Stimulated activated CD4-positive, alpha-beta T cell treated with anti-CD3 and anti-CD28 coated beads, Interleukin-4, amount 100 ng/mL, for 24 hours (primary cell): ENCODE measurements at places on chromosomes 3 and 15.

DNA sequence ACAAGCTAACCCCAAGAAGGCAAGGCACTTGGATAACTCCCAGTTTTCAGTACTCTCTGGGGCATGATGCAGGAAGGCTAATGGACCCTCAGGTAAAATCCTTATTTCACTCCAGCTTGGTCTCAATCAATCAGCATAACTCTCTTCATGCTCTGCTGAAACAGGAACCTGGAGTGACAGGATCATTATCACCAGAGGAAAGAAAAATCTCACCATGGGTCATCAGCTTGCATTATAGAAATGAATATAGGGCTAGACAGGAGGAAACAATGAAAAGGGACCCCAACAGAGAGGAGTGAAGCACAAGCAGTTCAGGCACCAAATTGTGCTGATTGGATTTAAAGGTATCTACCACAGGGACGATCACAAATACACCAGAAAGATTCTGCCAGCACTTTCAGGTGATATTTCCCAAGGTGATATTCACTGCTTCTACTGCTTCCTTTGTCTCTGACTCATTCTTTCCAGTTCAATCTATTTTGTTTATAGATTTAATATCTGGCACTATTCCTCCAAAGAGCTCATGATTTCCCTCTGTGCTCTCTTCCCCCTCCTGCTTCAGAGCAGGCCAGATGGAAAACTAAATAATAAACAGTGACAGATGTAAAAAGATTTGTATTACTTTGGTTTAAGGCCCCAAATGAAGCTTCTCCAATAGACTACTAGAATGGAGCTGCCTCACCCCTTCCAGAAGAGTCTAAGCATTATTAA, 22.9 kb upstream of the THUMPD3 start:
- no peak for DNase-seq

- DNase-seq = no peak
These were observed 70.8 kb downstream of the HOMER2 start for GRCh38 chr15:82881747-82882146.

- no peak for DNase-seq
These were observed 541.3 kb upstream of the KCNMB2 start for GRCh38 chr3:177994976-177995375.

- DNase-seq = peak; percentile 60
These were observed 401.3 kb upstream of the CFAP20DC start for GRCh38 chr3:59450946-59451763.

- DNase-seq = no peak
These were observed 31.9 kb downstream of the TUSC7 start for GRCh38 chr3:116741467-116741866.

GRCh38 chr3:154023148-154023547, 98.0 kb upstream of the ARHGEF26 start:
- DNase-seq = no peak

GRCh38 chr15:101156061-101156460, 95.8 kb downstream of the CHSY1 start:
- DNase-seq = no peak

- no peak for DNase-seq
These were observed 15.9 kb upstream of the SKOR1 start for GRCh38 chr15:67809441-67809840.

- DNase-seq = no peak
These were observed 36.9 kb downstream of the MRPS11 start for GRCh38 chr15:88504445-88504844.

- DNase-seq = no peak
These were observed 62.5 kb downstream of the ALCAM start for GRCh38 chr3:105429034-105429762.

DNA sequence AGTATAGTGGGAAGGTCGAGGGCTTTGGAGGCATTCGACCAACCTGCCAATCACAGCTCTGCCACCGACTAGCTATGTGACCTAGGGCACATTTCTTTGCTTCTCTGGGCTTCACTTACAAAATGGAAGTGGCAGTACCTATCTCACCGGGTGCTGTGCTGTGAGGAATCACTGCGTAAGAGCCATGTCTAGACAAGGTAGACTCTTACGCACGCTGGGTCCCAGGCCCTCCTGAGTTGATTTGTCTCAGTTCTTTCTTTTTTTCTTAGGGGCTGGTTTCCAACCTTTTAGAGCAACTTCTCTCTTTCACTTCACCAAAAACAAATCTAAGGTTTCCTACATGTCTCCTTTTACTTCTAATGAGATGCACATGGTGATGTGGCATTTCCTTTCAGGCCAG, 18.8 kb downstream of the CA12 start:
- DNase-seq = no peak

DNA sequence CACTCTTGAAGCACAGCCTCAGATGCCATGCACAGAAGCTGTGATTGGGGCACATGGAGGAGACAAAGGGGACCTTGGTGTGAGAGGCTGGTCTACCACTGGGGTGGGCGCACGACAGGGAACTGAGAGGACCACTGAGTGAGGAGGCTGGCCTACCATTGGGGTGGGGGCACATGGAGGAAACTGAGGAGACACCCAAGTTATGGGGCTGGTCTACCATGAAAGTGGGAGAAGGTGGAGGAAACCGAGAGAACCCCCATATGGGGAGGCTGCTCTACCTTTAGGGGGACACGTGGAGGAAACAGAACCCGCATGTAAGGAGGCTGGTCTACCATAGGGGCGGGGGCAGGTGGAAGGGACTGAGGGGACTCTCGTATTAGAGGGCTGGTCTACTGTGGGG, 153.4 kb downstream of the FBLN2 start:
- DNase-seq = no peak

DNA sequence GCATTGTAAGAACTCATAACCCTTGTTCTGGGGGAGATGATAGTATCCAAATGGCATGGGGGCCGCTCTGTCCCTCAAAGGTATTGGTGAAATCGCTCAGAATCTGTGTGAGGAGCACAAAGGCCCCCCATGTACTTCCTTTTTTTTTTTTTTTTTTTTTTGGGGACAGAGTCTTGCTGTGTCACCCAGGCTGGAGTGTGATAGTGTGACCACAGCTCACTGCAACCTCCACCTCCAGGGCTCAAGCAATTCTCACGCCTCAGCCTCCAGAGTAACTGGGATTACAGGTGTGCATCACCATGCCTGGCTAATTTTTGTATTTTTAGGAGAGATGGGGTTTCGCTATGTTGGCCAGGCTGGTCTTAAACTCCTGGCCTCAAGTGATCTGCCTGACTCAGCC, 37.0 kb downstream of the CMTM8 start:
- DNase-seq = no peak

- no peak for DNase-seq
These were observed 1.2 kb upstream of the ADAMTSL3 start for GRCh38 chr15:83652626-83653204.

DNA sequence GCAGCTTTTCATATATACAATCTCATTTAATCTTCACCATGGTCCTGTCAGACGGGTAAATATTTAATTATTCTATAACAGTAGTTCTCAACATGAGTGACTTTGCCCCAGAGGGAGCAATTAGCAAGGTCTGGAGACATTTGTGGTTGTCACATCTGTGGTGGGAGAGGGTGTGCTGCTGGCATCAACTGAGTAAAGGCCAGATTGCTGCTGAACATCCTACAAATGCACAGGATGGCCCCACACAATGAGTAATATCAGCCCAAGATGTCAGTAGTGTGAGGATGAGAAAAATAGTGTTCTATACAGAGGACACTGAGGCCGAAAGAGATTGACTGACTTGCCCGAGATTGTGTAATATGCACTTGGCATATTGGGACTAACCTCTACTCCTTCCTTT, 156.0 kb downstream of the AGBL1 start:
- DNase-seq = no peak

DNA sequence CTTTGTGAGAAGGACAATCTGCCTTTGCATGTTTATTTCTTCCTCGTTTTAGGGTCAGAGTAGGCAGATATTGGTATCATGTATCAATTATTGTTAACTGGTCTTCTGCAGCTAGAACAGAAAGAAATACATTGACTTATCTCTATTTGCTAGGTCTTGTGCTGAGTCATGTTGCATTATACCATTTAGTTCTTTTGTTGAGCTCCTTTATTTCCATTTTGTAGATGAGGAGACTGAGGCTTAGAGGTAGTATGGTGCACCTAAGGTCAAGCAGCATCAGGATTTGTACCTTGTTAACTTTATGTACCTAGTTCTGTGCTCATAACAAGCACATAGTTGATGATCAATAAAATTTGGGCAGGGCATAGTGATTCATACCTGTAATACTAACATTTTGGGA, 182.6 kb downstream of the ITPR1 start:
- DNase-seq = no peak

DNA sequence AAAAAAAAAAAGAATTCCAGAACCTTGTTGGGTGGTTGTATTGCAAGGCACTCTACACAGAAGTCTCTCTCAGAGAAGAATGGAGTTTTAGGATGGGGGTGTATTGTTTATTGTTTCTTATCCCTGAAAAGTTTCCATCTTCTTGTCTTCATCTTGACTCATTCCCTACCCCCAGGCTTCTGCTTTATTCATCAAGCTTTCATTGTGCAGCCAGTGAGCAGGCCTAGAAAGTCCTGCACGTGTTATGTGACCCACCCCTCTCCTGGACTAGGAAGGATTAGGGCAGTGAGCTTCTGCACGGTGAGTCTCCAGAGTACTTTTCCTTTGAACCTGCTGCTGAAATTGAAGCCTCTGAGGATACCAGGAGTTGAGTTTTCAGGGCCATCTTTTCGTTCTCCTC, 150.9 kb upstream of the IL12A start:
- no peak for DNase-seq

- peak; percentile 16 for DNase-seq
These were observed 177.7 kb downstream of the UACA start for GRCh38 chr15:70585707-70586034.

DNA sequence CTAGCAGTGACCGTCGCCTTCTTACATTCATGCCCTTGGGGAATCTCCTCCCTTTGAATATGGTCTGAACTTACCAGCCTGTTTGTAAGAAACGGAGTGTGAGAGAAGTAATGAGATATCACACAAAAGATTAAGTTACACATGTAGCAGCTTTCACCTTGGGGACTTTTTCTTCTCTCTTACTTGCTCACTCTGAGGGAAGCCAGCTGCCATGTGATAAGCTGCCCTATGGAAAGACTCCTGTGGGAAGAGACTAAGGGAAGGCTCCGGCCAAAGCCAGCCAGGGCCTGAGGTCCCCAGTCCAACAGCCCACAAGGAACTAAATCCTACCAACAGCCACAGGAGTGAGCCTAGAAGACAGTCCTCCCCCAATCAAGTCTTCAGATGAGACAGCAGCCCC, 190.4 kb upstream of the TSC22D2 start:
- no peak for DNase-seq

DNA sequence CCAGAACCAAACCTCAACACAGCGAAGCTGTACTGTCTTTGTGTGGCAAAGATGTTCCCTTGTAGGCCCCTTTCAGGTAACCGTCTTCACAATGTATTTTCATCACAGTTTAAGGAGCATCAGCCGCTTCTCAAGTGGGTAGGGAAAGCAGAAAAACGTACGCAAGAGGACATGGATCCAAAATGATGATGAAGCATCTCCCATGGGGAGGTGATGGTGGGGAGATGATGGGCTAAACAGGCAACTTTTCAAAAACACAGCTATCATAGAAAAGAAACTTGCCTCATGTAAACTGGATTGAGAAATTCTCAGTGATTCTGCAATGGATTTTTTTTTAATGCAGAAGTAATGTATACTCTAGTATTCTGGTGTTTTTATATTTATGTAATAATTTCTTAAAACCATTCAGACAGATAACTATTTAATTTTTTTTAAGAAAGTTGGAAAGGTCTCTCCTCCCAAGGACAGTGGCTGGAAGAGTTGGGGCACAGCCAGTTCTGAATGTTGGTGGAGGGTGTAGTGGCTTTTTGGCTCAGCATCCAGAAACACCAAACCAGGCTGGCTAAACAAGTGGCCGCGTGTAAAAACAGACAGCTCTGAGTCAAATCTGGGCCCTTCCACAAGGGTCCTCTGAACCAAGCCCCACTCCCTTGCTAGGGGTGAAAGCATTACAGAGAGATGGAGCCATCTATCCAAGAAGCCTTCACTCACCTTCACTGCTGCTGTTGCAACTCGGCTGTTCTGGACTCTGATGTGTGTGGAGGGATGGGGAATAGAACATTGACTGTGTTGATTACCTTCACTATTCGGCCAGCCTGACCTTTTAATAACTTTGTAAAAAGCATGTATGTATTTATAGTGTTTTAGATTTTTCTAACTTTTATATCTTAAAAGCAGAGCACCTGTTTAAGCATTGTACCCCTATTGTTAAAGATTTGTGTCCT, 60.0 kb downstream of the AAGAB start:
- no peak for DNase-seq

DNA sequence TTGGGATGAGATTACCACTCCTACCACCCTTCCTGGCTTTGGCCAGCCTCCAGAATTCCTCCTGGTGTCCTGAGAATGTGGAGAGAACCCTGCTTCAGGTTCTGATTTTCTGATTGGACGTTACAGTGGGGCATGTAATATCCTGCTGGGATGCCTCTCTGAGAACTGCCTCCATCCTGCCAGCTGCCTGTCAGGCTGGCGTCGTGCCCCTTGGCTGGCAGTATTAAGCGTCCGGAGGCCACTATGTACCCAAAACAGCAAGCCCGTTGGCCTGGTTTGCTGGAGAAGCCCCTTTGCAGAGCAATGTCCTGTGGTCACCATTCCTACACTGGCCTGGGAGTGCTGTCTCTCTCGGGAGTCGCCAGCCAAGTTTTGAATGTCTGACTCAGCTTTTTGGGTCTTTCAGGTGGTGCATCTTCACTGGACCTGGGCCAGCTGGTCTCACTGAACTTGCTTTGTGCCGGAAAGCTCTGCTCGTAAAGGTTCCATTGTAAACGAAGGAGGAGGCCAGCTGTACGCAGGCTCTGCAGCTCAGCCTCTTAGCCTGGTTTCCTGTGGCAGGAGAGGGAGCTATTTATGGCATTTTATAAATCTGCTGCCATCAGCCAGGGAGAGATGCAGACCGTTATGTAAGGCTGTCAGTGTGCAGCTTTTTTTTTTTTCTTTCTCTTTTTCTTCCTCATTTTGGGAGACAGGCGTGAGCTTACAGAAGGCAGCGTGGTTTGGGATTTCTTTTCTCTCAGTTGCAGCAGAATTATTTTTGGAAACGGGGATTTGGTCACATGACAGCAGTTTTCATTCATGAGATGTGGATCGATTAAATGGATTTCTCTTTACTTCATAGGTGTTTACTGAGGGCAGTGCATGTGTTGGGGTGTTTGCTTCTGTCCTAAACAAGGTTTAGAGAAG, 19.0 kb upstream of the TRAK1 start:
- no peak for DNase-seq
